ENCODE measurements at places on chromosomes 6 and 20. TPM values are rescaled to one million over a fixed set of nuclear protein-coding genes. Genes with fewer than 3 reads are reported as not detected.

The CAP2 gene
- total RNA-seq: 90.4 TPM

The PRL gene
- not detected for total RNA-seq

The ZNF337 gene
- 11.2 TPM for total RNA-seq

DNA sequence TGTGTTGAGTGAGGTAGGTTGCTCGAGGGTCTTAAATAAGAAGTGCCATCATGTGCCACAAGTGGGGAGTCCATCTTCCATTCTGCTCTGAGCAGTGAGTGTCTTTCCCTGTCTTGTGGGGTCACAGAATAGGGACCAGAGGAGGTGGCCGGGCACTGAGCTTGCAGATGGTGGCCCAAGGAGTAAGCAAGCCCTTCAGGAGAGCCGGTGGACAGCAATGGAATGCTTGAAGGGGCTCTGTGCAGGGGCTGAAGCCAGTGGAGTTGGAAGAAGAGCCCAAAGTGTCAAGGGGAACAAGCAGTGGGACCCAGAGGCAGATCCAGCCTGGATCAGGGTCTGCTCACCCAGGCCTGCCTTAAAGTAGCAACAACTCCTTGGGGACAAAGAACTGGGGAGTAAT is 213.5 kb upstream of the SNX9 start:
- DNase-seq: no peak

DNA sequence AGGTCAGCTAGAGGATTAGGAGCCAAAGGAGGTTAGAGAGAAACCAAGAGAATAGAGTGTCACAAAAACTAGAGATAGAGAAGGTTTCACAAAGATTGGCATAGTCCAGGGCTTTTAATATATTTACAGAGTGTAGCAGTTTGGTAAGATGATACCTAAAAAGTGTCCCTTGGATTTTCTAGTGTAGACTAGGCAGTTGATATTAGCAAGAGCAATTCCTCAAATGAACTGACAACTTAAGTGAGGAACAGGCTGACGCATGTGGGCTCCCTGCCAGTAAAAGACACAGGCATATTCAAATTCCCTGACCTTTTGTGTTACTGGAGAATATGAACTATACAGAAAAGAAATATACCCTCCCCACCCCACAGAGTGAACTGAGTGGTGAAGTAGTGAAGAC is 40.1 kb downstream of the VTA1 start:
- no peak for DNase-seq

The PET117 gene
- total RNA-seq: 8.2 TPM

Data from chondrocyte (in vitro differentiated cells).